NCI-H187 (cell line): ENCODE measurements at places on chromosomes 1 and 21.

DNA sequence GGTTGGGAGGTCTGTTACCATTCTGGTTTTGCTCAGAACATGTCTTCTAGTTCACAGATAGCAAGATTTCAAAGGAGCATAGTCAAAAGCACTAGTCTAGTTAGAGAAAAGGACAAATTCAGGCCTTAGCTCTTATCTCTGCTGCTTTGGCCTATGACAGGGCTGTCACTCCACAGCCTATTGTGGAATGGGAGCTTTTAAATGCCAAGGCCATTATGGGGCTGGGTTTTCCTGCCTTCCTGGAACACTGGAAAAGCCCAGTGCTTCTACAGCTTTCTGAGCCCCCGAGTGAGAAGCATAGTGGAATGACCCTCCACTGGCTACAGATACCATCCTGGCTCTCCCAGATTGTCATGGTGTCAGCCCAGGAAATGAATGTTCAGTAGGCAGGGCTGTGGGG is 9.3 kb downstream of the MTFR1L start:
- no peak for DNase-seq

GRCh38 chr1:94982398-94982797 is 55.5 kb upstream of the CNN3 start:
- no peak for DNase-seq

DNA sequence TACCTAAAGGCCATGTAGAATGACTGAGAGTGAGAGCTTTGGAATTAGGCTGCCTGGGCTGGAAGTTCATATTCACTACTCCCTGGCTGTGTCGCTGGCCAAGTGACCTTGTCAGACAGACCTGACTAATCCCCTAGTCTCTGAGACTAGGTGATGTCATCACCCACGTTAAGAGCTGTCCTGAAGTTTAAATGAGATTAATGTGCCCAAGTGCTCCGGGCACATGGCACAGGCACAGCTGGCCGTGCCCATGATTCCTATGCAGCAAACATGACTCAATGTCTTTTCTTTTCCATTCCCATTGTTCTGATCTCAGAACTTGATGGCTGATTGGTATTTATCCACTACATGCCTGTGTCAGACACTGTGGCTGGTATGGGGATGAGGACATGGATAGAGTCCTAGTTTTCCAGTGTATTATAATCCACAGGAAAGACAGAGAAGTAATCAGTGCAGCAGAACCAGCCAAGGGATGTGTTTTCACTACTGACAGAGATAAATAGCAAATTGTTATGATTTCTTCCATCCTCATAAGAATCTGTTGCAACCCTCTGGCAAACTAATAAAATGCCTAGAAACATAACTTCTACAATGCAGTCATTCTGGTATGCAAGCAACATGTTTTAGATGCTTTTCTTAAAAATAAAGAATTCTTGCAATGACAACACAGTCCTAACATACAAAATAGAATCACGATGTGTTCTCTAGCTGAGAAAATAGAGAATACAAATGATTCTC is 180.9 kb downstream of the PCP4 start:
- no peak for DNase-seq

DNA sequence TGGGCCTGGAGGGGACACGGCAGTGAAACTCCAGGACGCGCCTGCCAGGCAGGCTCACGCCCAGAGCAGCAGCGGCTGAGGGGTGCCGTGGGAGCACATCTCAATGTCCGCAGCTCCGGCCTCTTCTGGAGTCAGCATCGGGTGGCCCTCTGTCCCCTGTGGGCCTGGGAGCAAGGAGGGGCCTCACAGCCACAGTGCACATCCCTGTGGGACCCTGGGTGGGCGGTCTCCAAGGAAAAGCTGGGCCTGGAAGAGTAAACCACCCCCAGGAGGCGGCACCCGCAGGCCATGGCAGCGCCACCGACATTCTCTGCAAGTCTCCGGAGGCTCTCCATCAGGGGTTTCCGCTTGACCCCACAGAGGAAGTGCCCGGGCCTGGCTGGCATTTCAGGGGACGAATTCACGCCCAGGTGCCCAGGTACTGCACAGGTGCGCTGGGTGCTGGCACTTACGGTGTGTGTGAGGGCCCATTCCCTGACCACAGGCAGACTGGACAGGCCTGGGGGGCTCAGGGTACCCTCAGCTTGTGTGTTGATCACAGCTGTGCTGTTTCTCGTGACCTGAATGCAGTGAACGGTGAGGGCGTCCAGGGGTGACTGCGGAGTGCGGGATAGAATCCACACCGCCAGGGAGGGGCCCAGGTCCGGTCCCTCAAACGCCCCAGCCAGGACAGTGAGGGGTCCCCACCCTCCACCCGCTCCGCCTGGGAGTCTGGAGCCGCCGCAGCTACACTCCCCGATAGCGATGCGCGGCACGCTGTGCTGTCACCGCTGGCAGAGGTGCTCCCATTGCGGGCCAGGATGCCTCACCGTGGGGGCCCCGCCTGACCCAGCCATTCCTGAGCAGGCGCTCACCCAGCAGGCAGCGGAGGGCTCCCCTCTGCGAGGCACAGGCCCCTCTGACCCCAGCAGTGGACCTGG is 16.6 kb upstream of the RNF223 start:
- DNase-seq: no peak

- DNase-seq: no peak
Measured at GRCh38 chr1:198856601-198857000, 217.8 kb downstream of the PTPRC start.

- DNase-seq: no peak
Measured at GRCh38 chr1:21821385-21822019, 9.4 kb downstream of the LDLRAD2 start.

GRCh38 chr1:240947438-240948224 is 335.7 kb upstream of the GREM2 start:
- DNase-seq: no peak

DNA sequence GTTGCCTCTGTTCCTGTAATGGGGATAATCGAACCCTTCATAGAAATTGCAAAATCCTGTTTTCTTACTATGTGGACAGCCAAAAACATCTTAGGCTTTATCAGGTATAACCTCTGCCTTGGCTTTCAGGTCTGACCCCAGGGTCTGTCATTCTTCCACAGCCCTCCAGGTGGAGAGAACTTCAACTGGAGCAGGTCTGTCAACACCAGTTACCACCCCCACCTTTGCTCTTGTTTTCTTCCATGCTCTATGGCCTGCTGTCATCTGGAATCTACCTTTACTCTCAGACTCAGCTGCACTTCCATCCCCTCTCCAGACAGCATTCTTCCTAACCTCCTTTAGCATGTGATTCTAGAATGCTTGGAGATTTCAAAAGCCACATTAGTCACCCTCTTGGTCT is 10.4 kb upstream of the GJA9 start:
- DNase-seq: no peak

GRCh38 chr1:81693316-81693715 is 107.4 kb upstream of the ADGRL2 start:
- DNase-seq: no peak

- no peak for DNase-seq
Measured at GRCh38 chr1:223737342-223737741, 25.0 kb downstream of the CAPN2 start.

DNA sequence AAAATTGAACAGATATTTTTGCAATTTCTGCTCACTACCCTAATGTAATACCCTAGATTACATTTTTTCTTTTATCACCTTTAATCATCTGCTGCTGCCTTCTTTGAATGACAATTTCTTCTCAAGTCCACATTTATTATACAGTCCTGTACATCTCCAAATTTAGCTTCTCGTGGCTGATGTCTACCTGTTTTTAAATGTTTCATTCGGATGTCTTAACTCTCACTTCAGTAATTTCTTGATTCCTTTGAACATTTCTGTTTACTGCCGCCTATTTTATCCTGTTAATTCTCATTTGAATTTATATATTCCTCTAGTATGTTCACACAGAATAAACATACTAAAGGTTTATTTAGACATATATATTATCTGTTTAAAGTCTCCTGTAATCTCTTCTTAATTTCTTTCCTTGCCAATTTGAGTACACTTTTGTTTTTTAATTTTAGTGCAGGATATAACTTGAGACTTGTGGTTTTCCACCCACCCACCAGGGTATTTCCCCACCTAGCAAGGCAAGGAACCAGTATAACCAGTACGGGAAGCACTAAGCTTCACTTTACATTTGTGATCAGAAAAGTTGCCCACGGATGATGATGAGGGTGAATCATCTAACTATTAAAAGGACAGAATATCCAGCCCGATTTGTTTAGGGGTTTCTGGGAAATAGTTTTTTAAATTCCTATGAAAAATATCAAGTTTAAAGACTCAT is 12.7 kb downstream of the INSL5 start:
- no peak for DNase-seq

- DNase-seq: no peak
Measured at GRCh38 chr1:29202053-29202452, 20.4 kb upstream of the SRSF4 start.

GRCh38 chr1:65605621-65606020 is 185.2 kb downstream of the LEPR start:
- DNase-seq: no peak

DNA sequence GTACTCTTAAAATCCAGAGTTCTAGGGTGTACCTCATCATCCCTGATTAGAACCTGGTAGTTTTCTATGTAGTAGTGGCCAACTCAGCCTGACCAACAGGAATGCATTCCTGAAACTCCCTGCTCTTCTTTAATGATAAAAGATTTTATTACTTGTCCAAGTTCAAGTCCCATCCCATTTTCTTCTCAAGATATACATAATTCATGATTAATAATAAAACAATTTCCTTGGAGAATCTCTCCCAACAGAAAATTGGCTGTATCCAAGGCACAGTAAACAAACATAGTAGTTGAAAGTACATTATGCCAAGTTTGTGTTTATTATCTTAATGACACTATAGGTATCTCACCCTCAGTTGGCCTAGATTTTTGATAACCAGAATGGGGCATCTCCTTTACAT is 714.1 kb upstream of the ADAMTS5 start:
- no peak for DNase-seq

DNA sequence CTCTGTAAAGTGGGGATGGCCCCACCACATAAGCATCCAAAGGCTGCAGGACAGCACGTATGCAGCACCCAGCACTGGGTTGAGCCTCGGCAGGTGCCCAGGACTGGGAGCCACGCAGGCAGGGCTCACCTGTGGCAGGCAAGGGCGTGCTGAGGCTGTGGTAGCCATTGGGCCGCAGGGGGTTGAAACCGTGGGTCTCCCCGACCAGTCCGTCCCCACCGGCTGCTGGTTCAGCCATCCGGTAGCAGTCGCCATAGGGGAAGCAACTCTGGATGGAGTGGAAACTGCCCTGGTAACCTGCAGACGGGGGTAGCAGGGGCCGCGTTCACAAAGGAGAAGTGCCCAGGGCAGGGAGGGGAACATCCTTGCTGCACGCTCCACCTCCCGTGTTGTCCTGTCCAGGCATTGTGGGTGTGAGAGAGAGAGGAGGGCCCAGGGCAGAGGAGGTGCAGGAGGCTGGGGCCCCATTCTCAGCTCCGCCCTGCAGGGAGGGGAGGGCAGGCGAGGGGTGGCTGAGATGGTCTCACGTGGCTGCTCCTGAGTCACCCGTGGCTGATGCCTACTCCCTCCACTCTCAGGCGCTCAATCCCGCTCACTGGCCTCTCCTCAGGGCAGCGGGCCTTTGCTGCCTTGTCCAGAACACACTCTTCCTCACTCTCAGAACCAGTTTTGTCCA is 49.9 kb downstream of the DMRTB1 start:
- DNase-seq: no peak

- no peak for DNase-seq
Measured at GRCh38 chr1:163712321-163712720, 390.6 kb downstream of the NUF2 start.

DNA sequence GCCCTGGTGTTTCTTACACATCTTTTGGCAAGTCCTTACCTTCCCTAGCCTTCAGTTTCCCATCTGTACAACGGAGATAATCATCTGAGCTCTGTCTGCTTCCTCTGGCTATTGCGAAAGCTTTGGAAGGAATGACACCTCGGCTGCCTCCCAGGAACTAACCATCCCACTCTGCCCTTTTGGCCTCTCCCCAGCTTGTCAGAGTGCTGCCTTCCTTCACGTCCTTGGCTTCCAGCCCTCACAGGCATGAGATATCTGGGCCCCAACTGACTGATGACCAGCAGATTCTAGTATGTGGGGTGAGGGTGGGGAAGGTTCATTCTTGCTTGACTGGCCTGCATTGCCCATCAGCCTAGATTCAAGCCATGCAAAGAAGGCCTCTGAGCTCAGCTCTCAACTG is 253.1 kb upstream of the FGGY start:
- DNase-seq: no peak

- no peak for DNase-seq
Measured at GRCh38 chr1:12124693-12125421, 41.9 kb upstream of the TNFRSF1B start.

- DNase-seq: no peak
Measured at GRCh38 chr1:232776526-232777106, 28.6 kb upstream of the MAP10 start.

GRCh38 chr1:33349778-33350610 is 29.1 kb upstream of the A3GALT2 start:
- DNase-seq: peak; percentile 74

DNA sequence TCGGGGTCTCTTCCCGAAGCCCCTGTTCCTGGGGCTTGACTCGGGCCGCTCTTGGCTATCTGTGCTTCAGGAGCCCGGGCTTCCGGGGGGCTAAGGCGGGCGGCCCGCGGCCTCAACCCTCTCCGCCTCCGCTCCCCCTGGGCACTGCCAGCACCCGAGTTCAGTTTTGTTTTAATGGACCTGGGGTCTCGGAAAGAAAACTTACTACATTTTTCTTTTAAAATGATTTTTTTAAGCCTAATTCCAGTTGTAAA is 158.7 kb downstream of the RUNX1 start:
- no peak for DNase-seq

GRCh38 chr1:111729271-111729921 is 9.8 kb downstream of the INKA2 start:
- DNase-seq: no peak

- no peak for DNase-seq
Measured at GRCh38 chr1:218401998-218402785, 57.1 kb downstream of the TGFB2 start.

DNA sequence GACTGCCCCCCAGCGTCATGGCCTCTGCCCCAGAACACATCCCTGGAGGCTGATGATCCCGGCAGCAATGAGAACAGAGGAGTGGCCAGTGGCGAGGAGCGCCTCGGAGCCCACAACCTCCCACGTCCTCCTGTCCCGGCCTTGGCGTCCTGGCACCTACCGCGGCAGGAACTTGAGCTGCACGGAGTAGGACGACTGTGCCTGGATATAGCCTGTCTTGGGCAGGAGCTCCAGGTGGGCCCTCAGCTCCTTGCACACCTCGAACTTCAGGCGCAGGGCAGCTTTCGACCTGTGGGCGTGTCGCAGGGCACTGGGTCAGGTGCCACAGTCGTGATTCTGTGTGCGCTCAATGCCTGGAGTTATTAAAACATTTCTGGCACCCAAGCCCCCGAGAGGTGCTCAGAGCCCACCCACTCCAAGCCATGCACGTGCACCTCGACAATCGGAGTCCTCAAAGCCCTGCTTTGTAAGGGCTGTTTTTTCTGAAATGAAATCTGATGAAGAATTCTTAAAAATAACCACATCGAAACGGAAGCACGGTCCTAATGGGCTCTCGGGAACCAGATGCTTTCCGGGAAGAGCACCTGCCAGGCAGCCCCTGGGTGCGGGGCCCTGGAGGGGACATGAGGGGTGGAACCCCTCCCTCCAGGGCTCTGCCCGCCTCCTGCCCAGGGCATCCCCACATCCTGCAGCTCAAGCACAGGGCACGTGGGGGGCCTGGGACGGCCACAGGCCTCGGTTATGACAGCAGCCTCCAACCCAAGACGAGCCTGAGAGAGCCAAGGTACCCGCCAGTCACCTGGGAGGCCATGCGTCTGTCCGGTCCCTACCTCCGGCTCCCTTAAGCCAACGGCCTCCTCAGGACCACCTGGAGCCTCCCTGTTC is 23.0 kb upstream of the TMEM52 start:
- DNase-seq: no peak

GRCh38 chr1:239719642-239720258 is 333.4 kb downstream of the CHRM3 start:
- DNase-seq: no peak

GRCh38 chr21:10521091-10521598 is at the start of gene TPTE:
TPTE (plus strand) TSS chr21:10521583; CDS start chr21:10538724, 17,141 bp downstream.
- no peak for DNase-seq
